ENCODE measurements at places on chromosomes 3 and 15. TPM values are rescaled to one million over a fixed set of nuclear protein-coding genes. Genes with fewer than 3 reads are reported as not detected.

Gene STRIT1
- not detected for total RNA-seq

Gene PCCB
- 49.9 TPM for total RNA-seq

Gene CYP1A2
- not detected for total RNA-seq

Gene GOLGA6A
- not detected for total RNA-seq

Gene LRTM1
- total RNA-seq: not detected

Gene CMTM8
- 10.5 TPM for total RNA-seq
